ENCODE measurements at places on chromosomes 11 and 22.

DNA sequence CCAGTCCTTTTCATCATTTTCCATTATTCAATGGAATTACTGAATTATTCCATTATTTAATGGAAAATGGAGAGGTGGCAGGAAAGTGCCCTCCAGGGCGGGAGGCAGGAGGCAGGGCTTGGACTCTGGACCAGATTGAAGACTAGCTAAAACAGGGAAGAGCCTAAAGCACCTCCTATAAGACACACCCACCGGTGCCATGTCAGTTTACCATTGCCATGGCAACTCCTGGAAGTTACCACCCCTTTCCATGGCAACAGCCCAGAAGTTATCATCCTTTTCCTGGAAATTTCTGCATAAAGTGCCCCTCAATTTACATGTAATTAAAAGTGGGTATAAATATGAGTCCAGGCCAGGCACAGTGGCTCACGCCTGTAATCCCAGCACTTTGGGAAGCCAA is 443.7 kb downstream of the TBC1D22A start:
- DNase-seq = no peak

DNA sequence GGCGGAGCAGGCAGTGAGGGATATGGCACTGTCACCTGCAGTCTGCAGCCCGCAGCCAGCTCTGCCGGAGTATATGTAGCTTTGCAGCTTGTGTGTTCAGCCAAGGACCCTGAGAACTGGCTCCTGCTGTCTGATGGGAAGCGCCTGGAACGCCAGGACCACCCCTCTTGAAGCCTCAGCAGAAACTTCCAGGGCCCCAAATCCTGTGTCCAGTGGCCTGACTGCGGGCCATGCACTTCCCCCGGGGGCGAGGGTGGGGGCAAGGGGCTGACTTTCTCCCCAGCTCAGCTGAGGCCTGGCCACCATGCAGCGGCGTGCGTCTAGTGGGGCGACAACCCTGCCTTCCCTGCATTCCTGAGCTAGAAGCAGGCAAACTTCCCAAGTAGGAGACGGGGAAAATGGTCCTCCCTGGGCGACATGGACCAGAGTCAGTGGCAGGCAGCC is 32.3 kb downstream of the PISD start:
- DNase-seq = no peak

- DNase-seq = no peak
These were observed 30.9 kb upstream of the CSNK1E start for GRCh38 chr22:38347944-38348750.

GRCh38 chr11:15617126-15617525 is 502.4 kb downstream of the INSC start:
- DNase-seq = no peak

DNA sequence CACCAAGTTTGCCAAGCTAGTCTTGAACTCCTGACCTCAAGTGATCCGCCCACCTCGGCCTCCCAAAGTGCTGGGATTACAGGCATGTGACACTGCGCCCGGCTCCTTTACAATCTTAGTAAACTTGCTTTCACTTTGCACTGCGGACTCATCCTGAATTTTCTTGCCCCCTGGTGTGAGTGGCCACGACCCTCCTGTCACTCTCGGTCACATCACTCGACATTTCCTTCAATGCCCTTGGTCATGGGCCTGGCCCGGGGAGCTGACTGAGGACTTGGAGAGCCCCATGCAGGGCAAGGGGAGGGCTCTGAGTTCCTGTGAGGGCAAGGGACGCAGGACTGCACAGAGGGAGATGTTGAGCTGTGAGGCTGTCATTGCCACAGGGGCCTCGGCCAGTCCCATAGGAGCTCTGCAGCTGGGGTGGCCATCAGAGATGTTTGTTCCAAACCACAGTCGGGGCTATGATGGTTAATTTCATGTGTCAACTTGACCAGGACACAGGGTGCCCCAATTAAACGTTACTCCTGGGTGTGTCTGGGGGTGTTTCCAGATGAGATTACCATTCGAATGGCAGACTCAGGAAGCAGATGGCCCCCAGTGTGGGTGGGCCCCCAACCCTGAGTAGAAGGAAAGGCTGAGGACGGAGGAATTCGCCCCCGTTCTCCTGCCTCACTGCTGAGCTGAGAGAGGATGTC is 21.2 kb downstream of the A4GALT start:
- DNase-seq = no peak

DNA sequence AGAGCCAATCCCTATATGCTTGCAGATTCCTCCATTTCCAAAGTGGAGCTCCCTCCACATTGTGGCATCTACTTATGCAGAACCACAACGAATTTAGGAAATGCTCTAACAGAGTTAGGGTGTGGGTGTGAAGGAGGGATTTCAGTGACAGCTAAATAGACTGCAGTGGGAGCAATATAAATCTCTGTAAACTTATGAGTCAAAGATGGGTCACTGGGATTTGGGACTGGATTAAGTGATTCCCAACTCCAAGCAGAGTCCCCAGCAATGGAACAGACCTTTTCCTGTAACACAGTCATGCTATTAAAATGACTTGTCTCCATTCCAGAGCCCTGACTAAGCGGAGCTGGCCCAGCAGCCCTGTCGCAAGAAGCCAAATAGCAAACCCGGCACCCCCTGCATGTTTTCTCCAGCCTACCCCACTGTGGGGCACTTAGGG is 36.6 kb downstream of the RPL27A start:
- peak; percentile 15 for DNase-seq

DNA sequence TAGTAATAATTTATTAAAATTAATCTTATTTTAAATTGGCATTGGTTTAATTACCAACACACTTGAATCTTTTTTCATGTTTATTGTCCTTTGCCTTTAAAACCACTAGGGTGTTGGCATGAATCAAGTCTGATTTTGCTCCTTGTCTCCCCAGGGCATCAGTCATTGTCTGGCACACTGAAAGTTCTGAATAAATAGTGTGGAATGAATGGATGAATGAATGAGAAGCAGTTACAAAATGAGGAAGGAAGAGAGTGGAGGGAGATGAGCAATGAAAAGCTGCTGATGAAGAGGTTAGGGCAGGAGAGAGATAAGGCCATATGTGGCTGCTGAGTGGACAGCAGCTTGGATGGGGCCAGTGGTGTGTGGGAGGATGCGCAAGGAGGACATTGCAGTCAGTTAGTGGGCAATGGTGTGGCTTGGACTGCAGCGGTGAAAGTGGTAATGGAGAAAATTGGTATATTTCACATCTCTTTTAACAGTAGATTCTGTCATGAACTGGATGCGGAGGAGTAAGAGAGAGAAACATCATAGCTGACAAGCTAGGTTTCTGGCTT is 132.0 kb downstream of the SPON1 start:
- no peak for DNase-seq

- DNase-seq = no peak
These were observed 17.7 kb downstream of the C11orf87 start for GRCh38 chr11:109439684-109440083.

- DNase-seq = no peak
These were observed 1.9 kb upstream of the ROBO4 start for GRCh38 chr11:124899383-124900145.

DNA sequence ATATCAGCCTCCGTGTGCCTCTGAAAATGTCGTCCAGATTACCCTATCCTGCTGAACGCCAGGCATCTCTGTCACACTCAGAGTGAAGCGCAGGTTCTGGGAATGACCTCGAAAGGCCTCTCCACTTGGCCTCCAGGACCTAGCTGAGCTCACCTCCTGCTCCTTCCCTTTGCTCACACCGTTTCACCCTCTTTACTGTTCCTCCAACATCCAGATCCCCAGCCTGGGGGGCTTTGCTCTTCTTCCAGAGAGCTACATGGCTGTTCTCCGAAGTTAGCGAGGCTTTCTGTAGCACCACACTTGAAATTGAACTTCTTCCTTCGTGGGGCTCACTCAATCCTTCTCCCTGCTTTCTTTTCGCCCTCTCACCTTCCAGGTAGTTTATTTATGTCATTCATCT is 27.9 kb downstream of the GLB1L2 start:
- DNase-seq = no peak

DNA sequence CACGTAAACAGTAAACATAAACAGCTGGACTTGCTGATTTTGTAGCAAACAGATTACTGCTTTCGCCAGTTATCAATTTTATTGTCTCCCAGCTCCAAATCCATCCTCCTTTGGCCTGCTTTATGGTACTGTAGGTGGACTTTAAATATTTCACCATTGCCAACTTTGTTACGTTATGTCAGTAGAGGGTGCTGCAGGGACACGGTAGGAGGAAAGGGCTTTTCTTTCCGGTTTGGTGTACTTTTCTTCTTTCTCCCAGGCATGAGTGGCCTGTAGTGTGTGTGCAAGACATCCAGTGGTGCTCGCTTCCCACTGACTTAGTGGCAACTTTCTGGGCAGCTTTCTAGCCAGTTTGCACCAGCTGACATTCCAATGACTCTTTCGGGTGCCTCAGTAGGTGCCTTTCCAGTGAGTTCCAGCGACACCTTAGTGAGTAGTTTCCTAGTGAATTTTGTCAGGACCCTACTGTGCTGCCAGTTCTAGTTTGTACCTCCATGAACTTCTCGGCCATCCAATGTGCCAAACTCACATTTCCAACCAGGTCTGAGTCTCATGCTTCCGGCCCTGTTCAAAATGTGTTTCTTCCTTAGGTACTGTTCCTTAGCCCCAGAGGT is 267.6 kb upstream of the TENM4 start:
- DNase-seq = peak; percentile 0

DNA sequence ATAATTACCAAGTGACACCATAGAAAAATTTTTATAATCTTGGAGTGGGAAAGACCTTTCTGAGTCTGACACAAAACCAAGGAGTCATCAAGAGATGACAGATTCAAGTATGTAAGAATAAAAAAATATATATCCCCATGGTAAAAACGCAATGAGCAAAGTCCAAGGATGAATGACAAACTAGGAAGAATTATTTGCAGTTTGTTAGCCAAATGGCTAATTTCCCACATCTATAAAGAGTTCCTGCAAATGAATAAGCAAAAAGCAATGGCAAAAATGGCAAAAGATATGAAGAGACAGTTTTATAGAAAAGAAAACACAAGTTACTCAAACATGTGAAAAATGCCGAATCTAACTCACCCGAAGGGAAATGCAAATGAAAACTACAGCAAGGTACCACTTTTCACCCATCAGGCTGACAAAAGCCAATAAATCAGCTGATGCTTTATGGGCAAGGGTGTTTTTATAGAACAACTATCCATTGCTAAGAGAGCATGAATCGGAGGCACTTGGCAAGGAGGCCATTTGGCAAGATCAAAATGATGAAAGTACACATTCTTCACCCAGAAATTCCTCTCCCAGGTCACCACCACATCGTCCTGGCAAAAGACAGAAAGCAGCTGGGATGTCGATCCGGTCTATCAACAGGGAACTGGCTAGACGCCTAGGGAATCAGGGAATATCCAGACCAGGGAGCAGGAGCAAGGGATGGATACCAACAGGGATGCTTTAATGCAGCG is 21.1 kb upstream of the KLHL35 start:
- DNase-seq = no peak
